NK-92 treated with Interleukin-12 subunit alpha and Interleukin-12 subunit beta, amount 100 ng/mL, for 24 hours (cell line): ENCODE measurements at places on chromosomes 4 and X.

GRCh38 chr4:143771269-143771668 is 70.8 kb upstream of the FREM3 start:
- no peak for DNase-seq

DNA sequence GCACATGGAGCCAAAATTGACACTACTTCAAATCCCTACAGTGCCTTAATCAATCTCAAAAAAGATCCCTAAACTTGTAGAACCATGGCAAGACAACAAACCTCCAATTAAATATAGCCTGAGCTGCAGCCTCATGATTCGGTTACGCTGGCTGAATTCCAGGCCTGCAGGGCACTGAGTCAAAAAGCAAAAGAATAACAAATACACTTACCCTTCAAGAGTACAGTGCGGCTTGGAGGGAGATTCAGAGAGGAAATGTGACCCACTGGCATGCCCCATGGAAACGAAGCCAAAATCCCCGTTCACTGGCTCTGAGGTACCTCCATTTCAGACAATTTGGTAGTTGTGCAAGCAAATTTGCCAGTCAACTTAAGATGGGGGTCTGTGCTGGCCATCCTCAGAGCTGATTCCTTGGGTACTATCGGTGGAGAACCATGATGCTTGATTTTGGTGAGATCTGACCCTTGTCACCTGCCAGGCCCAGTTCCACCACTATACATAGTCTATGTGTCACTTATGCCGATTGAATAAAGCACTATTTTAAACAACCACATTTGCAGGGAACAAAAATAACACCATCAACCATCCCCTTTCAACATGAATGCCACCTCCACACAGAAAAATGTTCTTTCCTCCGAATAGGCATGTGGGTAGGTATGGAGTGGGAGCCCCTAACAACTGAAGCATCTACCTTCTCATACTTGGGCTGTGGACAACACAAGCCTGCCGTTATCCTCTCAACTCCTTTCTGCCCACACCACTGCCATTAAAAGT is 2.1 kb downstream of the C4orf54 start:
- DNase-seq, result no peak

GRCh38 chr4:15690020-15690809 is 8.6 kb downstream of the FAM200B start:
- DNase-seq, result no peak

GRCh38 chrX:85994797-85995196 is 52.6 kb downstream of the CHM start:
- DNase-seq, result no peak

- DNase-seq, result no peak
Measured at GRCh38 chrX:1170243-1170642, 42.2 kb downstream of the CRLF2 start.

DNA sequence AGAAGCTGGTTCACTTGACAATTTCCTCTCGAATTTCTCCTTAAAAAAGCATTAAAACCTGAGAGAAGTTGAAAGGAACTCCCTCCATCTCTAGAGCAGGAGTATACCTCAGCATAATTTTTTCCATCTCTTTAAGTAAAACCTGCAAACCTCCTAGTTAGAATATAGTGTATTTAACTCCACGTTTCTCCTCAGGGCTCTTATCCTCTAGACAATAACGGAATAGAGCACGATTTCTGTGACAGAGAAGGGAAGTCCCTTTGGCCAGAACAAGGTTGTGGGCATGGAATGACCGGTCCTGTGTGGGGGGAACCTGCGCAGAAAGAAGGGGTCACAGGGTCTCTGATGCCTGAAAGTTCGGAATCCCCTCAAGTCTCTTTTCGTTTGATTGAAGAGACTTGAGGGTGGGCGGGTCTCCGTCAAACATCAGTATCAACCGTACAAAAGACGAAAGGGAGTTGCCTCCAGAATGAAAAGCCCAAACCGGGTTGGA is 697 bp downstream of the ZNF280C start:
- DNase-seq, result no peak

- DNase-seq, result no peak
Measured at GRCh38 chr4:145380123-145380522, 101.5 kb upstream of the SMAD1 start.

GRCh38 chr4:83389037-83389720 is 54.5 kb upstream of the HPSE start:
- no peak for DNase-seq

- DNase-seq, result no peak
Measured at GRCh38 chr4:123406872-123407271, 10.3 kb downstream of the SPRY1 start.

DNA sequence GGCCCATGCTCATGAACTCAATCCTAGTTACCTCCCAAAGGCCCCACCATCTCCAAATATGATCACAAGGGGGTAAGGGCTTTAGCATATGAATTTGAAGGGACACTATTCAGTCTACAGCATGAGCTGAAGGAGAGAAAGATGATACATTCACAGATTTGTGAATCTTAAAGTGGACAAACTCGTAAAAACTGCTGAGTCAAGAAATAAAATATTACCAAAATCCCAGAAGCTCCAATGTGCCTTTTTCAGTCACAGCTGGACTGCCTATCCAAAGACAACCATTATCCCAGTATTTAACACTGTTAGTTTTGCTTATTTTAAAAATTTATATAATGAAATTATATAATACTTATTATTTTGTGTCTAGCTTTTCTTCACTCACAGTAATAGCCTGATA is 109.0 kb downstream of the CXXC4 start:
- DNase-seq, result no peak

DNA sequence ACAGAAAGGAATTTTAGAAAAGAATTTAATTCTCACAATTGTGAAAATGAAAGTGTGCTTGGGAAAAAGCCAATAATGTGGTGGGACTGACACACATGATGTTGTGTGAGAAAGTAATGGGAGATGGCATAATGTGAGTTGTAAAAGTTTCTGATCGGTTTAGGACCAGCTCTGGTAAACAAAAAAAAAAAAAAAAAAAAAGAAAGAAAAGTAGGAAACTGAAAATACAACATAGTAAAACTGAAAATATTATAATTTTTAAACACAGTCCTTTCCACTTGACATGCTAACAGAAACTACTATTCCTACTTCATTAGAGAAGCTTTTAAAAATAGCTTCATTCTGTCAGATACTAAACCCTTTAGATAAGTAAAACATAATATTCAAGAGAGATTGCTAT is 28.2 kb downstream of the RAP1GDS1 start:
- no peak for DNase-seq

GRCh38 chrX:47611926-47612325 is 7.7 kb downstream of the SYN1 start:
- DNase-seq, result no peak
